ENCODE measurements at places on chromosomes 16 and 17. TPM values are rescaled to one million over a fixed set of nuclear protein-coding genes. Genes with fewer than 3 reads are reported as not detected.

ABCA10 gene
- total RNA-seq, result 0.08 TPM

HYDIN gene
- total RNA-seq, result 0.37 TPM

C1QTNF8 gene
- not detected for total RNA-seq

CPNE7 gene
- total RNA-seq, result 48.7 TPM

CCL4L2 gene
- total RNA-seq, result not detected

KRTAP1-5 gene
- not detected for total RNA-seq
